ENCODE measurements at places on chromosomes 1 and 21.
A peak's percentile ranks its signal among the peaks of the same experiment; 100 is the strongest.

DNA sequence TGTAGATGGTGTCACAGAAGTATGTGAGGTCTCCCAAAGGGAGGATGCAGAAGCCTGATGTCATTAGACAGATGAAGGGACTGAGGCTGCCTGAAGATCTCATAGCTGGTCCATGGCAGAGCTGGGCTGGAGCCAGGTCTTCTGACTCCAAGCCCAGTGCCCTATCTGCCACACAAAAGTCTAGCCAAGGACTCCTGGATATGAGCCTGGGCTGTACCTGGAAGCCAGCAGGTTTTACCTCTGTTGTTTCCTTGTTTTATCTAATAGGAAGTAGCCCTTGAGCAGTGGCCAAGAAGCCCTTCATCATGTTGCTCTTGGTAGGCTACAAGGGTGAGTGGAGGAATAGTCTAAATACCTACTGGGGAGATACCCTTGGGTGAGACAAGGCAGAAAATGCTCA is 74.4 kb upstream of the SLC44A3 start:
- DNase-seq = no peak

DNA sequence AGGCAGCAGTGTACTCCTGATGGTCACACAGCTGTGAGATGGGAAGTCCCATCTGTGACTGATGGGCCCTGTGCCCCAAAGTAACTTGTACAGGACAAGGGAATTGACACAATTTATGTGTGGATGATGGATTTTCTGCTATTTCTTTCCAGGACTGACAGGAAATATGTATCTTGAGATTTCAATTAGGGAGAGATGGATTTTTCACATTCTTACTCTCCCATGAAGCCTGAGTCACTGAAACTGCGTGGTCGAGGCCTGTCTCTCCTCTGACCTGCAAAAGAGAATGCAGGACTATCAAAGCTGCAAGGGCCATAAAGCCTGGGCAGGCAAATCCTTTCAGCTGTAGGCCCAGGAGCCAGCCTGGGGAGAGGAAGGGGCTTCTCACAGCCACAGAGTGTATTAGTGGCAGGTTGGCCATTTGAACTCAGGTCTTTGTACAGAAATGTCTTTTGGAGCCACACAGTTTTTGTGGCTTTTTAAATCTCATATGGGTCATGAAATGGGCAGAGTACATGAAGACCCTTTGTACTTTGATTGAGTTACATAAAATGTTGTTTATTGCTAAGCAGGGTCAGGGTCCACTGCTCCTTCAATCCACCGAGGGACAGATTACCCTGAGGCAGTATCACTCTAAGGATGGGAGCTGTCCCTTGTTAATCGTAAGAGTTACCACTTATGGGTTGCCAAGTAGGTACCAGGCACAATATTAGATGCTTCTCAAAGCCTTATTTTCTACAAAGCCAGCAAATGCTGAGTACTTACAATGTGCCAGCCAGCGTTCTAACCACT is 14.8 kb downstream of the ALX3 start:
- no peak for DNase-seq

GRCh38 chr1:183807549-183808168 is 2.7 kb downstream of the RGL1 start:
- DNase-seq = no peak

- DNase-seq = no peak
Measured at GRCh38 chr1:219806020-219806419, 122.3 kb downstream of the SLC30A10 start.

DNA sequence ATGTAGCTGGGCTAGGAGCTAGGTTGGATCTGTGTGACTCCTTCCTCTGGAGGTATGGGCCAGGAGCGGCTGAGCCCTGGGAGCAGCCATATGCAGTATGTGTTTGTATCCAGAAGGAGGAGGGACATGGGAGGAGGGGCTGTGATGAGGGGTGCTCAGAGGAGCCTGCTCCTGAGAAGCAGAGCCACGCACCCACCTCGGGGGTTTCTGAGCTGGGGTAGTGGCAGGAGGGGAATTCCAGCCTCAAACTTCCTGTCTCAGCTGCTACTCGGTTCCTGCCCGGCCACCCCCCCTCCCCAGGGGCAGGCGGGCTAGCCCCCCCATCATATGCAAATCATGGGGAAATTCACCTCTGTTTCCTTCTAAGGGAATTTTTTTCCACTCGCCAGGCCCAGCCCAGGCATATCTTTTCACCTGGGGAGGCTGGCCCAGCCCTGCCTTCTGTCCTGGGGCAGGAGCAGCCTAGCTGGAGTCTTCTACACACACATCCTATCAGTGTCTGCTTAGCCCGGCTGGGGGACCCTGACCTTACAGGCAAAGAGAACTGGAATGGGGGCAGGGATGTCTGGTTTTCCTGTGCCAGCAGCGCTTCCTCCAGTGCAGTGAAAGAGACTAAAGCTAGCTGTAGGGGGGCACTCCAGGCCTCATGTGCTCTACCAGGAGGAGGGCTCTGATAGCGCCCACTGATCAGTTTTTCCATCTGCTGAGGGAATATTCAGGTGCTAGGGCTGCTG is 3.0 kb downstream of the ZC3H12A start:
- DNase-seq = peak; percentile 50

- DNase-seq = no peak
Measured at GRCh38 chr1:36760081-36760480, 274.2 kb downstream of the GRIK3 start.

- DNase-seq = no peak
Measured at GRCh38 chr1:147217141-147217540, 8.0 kb downstream of the FMO5 start.

- no peak for DNase-seq
Measured at GRCh38 chr1:156742017-156742416, 1.1 kb upstream of the MRPL24 start.

DNA sequence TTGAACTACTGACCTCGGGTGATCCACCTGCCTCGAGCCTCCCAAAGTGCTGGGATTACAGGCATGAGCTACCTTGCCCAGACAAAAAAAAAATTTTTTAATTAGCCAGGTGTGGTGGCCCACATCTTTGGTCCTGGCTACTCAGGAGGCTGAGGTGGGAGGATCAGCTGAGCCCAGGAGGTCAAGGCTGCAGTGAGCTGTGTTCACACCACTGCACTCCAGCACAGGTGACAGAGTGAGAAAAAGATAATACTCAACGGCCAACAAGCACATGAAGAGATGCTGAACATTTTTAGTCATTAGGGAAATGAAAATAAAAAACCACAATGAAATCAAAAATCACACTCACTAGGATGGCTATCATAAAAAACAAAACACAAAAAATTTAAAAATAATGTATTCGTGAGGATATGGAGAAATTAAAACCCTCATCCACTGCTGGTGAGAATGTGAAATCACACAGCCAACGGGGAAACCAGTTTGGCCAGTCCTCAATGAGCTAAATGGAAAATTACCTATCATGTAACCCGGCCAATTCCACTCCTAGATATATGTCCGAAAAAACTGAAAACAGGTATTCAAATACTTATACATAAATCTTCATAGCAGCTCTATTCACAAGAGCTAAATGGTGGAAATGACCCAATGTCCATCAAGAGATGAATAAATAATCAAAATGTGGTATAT is 41.2 kb downstream of the ENAH start:
- DNase-seq = no peak

DNA sequence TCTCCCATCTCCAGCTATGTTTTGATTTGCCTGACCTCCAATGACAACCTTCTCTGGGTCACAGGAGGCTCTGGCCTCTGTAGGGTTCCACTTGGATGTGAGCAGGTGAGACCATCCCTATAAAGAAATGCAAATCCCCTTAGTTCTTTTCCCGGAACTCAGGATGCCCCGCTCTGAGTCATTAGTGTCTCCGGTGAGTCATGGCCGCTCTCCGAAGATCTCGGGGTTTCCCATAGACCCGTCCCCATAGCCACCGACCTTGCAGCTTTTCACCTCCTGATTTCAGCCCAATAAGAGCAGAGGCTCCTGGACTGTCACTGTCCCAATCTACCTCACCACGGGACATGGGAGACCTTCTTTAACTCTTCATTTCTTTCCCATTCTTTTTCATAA is 98.2 kb downstream of the PGBD5 start:
- no peak for DNase-seq

- DNase-seq = no peak
Measured at GRCh38 chr1:89590341-89591080, 42.4 kb upstream of the LRRC8C start.

DNA sequence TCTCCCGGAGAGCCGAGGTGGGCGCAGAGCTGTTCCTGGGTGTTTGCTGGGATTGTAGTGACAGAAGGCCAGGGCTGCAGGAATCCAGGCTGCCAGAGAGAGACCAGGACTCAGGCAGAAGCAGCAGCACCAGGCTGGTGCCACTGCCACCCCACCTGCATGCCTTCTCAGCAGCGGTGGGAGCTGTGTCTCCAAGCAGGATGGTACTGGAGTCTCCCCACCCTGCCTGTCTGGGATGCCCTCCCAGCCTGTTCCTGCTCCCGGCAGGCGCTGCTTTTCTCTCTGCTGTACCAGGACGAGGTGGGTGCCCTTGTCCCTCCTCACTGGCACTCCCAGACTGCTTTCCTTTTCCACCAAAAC is 4.5 kb upstream of the HES4 start:
- DNase-seq = no peak

DNA sequence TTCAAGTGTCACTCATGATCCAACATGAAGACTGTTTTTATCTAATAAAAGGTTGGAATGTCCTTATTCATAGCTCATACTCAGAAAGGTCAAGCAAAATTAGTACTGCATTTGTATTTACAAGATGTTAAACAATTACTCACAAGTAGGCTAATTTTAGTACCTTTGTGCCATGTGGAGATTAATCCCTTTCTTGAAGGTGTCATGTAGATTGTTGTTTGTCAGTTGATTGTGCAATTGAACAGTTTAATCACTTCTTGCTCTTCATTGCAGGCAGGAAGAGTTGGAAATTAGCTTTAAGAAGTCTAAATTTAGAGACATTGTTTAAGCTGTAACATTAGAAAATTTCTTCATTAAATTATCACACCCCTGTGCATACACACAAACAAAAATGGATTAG is 847.1 kb downstream of the KCNT2 start:
- DNase-seq = peak; percentile 5

DNA sequence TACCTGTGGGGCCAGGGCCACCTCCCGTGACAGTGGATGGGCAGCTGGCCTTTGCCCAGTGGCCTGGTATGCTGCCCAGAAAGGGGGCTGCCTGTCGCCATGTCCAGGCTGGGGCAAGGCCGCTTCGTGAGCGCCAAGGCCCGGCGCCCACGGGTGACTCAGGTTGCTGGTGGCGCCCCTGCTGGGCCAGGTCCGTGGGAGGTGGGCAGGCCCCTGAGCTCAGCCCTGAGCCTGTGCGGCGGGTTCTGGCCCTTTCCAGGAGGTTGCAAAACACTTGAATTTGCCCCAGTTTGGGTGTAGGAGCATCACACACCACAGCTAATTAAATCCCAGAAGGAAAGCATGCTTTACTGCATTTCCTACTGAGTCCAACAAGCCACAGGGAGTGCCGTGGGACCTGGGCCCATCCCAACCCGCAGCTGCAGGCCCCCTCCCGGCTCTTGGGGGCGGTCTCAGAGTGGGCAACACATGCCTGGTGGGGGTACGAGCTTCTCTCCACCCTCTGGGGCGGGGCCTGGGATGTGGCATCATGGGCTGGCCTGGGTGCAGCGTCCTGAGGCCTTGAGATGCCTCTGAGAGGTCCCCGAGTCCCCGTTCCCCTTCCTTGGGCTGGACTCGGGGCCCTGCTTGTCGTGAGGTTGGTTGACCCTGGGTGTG is 159.8 kb downstream of the PEX14 start:
- DNase-seq = no peak

All from RKO (cell line).